ENCODE measurements at places on chromosomes 4 and X.

DNA sequence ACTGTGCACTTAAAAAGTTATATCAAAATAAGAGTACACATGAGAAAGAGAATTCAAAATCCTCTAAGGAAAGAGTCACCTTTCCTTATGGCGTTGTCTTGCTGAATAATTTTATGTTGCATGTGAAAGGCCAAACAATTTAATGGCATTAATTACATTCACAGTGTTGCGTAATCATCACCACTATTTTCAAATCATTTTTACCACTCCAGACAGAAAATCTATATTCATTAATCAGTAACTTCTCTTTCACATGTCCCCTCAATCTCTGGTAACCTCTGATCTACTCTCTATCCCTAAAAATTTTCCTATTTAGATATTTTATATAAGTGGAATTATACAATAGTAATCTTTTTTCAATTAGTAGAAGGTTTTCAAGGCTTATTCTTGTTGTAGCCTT lies 283.0 kb downstream of the CXXC4 start:
- DNase-seq = no peak

- no peak for DNase-seq
These were observed 11.9 kb upstream of the TRIML1 start for GRCh38 chr4:188127214-188127874.

GRCh38 chrX:48468247-48468671 lies 1.8 kb downstream of the SLC38A5 start:
- DNase-seq = peak; percentile 63

DNA sequence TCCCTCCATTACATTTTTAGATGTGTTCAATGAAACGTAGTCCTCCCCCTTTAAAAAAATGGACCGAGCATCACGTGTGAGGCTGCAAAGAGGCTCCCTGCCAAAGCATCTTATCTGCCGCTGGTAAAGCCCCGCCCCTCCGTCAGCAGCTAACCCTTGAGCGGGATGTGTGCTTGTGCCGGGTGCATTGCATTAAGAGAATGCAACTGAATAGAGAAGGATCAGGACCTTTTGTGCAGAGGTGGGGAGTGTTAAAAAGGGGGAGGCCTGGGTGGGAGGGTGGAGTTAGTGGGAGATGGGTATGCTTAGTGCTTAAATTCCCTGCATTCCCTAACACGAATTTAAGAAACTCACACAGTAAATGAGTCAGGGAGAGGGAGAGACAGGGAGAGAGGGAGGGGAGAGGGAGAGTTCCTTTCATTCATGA lies 66.0 kb downstream of the TBL1X start:
- peak; percentile 65 for DNase-seq

- no peak for DNase-seq
These were observed 1045.9 kb upstream of the SLIT2 start for GRCh38 chr4:19205853-19206252.

DNA sequence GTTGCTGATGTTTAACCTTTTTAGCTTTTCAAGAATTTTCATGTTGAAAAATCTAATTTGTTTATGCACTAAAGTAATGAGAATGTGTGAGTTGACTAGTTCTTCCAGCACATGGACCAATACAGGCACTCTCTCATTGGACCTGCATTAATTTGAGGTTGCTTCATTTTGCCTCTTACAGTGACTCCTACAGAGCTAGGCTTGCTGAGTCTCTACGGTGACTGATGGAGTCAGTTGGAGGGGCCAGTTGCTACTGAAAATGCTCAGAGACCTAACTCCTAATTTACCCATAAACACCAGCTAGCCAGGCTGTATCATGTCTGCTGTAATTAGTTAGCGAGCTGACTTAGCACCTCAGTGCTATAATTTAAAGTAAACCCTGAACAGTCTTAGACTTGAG lies 10.9 kb downstream of the MTHFD2L start:
- DNase-seq = no peak

GRCh38 chrX:27976284-27976683 lies 5.0 kb downstream of the DCAF8L1 start:
- no peak for DNase-seq

DNA sequence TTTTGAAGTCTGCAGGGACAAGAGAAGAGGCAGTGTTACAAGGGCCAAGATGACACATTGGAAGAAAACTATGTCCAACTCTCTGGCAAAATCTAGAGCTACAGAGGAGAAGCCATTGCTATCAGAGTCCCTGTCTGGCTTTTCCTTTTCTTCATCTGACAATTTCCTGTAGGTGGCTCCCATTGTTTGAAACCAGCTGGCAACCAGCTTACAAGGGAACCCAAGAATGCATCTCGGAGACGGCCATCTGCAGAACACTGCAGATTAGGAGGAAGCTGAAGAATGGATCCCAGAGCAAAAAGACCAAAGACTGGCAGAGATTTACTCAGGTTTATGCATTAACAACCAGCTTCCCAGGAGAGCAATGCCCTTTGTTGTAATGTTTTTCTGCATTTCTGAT lies 216.2 kb upstream of the CTSO start:
- no peak for DNase-seq

DNA sequence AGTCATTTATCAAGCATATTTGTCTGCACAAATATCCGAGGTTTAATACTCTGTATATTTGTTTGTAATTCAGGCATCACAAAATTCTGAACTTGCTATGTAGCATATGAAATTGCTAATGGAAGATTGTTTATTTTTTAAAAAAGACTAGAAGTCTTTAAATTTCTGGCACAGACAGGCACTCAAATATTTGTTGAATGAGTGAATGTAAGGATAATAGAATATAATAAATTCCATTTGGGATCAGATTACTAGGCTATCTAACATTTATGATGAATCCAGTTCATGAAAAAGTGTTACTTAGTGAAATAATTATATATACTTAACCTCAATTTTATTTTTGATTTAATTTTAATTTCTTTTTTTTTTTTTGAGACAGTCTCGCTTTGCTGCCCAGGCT lies 30.4 kb upstream of the TEC start:
- DNase-seq = no peak

- no peak for DNase-seq
These were observed 74.6 kb upstream of the AP1S2 start for GRCh38 chrX:15929194-15929593.

DNA sequence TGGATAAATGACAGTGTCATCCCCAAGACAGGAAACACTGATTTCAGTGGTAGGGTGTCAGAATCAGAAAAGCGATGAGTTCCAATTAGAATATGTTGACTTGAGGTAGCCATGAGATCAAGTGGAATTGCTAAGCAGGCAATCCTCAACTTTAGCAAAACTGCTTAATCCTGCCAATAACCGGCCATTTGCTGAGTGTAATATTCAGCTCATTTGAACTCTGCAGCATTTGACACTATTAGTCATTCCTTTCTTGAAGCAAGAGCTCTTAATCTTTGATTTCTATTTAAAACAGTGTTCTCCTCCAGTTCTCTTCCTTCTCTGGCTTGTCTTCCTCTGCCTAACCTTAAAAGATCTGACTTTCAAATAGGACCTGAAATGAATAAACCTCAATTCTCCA lies 68.7 kb upstream of the DCLK2 start:
- DNase-seq = no peak

DNA sequence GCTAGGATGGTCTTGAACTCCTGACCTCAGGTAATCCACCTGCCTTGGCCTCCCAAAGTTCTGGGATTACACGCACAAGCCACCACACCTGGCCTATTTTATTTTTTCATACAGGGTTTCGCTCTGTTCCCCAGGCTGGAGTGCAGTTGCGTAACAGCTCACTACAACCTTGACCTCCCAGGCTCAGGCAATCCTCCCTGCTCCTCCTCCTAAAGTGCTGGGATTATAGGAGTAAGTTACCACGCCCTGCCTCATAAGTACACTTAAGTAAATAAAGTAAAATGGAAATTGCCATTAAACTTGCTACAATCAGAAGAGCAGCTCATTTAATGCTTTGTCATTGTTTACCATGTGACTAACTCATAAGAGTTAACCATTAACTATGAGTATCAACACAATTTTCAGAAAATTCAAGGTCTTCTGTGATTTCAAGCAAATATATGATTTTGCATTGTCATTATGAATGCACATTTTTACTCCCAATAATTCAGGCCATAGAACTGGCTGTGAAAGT lies 12.3 kb downstream of the UGDH start:
- DNase-seq = no peak

GRCh38 chrX:22538580-22538979 lies 265.9 kb downstream of the CBLL2 start:
- no peak for DNase-seq

DNA sequence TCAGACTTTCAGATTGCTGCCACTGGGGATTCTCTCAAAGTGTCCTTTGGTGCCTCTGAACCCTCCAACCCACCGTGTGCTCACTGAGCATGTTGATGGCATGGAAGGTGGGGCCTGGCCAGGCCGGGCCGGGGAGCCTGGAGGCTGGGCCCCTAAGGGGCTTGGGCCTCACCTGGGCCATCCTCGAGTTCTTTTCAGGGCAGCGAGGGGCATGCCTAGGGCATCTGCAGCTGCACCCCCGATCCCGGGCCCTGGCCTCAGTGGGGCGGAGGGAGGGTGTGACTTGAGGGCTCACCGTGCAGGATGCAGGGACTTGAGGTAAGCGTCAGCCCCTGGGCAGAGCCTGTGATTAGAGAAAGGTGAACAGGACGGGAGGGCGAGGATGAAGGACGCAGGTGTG lies 1.6 kb upstream of the SH3TC1 start:
- DNase-seq = no peak

DNA sequence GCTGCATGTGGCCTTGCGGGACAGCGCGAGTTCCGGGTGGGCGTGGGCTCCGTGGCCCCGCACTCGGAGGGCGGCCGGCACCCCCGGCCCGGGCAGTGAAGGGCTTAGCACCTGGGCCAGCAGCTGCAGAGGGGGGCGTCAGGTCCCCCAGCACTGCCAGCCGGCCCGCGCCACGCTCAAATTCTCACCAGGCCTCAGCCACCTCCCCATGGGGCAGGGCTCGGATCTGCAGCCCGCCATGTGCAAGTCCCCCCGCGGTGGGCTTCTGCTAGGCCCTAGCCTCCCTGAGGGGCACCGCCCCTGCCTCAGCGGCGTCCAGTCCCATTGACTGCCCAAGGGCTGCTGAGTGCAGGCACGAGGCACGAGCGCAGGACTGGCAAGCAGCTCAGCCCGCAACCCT lies 2.6 kb upstream of the MCUB start:
- no peak for DNase-seq

GRCh38 chrX:101219116-101219863 lies at the start of gene DRP2:
TSS of gene DRP2 (plus strand) at chrX:101219786. CDS start at chrX:101231648, 11,862 bp downstream.
- no peak for DNase-seq

GRCh38 chr4:62871078-62871477 lies 1538.2 kb downstream of the TECRL start:
- DNase-seq = no peak

- no peak for DNase-seq
These were observed 29.6 kb downstream of the MED14 start for GRCh38 chrX:40705658-40706312.

GRCh38 chr4:176939445-176939844 lies 146.7 kb upstream of the VEGFC start:
- DNase-seq = no peak

DNA sequence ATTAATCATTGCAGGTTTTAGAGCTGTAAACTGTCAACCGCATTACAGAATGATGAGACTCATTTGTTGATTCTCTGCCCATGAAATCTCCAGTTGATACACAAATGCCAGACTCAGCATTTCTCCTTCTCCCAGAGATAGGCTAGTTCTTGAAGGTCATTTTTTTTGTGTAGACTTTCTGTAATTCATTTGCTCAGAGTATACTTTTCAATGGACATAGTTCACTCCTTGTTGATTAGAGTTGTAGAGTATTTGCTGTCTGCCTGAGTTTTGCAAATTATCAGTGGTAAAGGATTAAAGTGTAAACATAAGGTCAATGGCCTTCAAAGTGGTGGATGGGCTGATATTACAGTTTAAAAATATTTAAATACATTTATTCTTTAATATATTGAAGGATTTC lies 15.2 kb upstream of the ALB start:
- DNase-seq = no peak

DNA sequence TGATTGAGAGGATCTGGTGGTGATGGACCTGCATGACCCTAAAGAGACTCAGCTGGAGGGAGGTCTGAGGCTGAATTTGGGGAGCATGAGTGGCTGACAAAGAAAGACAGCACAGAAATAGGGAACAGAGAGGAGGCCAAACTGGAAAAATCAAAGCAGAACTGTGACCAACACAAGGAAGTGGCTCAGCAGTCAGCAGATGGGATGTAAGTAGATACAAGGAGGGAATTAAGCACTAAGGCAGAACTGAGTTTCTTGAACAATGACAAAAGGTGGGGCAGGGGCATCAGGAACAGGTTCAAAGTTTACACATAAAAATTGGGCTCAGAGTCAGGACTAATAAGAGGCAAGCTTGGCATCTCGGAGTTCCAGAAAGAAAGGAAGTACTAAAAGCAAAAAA lies 144.3 kb upstream of the KLF3 start:
- DNase-seq = no peak

GRCh38 chrX:10893366-10893765 lies 217.8 kb upstream of the HCCS start:
- no peak for DNase-seq

- no peak for DNase-seq
These were observed 301.9 kb upstream of the PRPS2 start for GRCh38 chrX:12489341-12489740.

- DNase-seq = no peak
These were observed 156.7 kb upstream of the FAM47A start for GRCh38 chrX:34288782-34289181.

DNA sequence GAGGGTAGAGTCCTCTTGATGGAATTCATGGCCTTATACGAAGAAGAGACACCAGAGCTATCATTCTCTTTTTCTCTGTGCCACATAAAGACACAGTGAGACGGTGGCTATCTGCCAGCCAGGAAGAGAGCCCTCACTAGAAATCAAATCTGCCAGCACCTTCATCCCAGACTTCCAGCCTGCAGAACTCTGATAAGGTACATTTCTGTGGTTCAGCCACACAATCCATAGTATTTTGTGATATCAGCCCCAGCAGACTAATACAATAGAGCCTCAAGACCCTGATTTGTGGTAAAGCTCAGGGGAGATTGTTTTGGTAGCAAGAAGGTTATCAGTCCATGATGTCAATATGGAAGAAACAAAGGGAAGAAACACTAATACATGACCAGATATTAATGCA lies 1213.2 kb downstream of the NLGN4X start:
- no peak for DNase-seq

DNA sequence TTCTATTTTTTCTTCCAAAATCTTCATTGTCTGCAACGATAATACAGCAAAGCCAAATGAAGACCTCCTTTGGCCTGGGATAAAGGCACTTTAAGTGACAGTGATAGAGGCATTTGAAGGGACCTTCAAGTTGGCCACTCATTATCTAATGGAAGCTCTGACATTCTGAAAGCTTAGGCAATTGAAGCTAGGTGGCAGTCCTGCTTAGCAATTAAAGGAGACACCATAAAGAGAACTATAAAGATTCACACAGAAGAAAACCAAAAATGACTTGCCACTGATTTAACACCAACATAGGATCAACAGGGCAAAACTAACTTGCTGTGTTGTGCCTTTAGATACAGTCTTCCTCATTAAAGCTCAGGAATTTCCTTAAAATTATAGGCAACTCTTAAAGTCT lies 103.3 kb upstream of the TSPAN7 start:
- no peak for DNase-seq

- peak; percentile 33 for DNase-seq
These were observed 94.4 kb upstream of the TTC29 start for GRCh38 chr4:147039976-147040575.

- no peak for DNase-seq
These were observed 137.2 kb downstream of the RAPGEF2 start for GRCh38 chr4:159240046-159240445.

Measured in glutamatergic neuron (in vitro differentiated cells).